ENCODE measurements at places on chromosomes 7 and 10.

- DNase-seq = peak; percentile 44
Measured at GRCh38 chr7:111098011-111098925, 7.3 kb downstream of the LRRN3 start.

DNA sequence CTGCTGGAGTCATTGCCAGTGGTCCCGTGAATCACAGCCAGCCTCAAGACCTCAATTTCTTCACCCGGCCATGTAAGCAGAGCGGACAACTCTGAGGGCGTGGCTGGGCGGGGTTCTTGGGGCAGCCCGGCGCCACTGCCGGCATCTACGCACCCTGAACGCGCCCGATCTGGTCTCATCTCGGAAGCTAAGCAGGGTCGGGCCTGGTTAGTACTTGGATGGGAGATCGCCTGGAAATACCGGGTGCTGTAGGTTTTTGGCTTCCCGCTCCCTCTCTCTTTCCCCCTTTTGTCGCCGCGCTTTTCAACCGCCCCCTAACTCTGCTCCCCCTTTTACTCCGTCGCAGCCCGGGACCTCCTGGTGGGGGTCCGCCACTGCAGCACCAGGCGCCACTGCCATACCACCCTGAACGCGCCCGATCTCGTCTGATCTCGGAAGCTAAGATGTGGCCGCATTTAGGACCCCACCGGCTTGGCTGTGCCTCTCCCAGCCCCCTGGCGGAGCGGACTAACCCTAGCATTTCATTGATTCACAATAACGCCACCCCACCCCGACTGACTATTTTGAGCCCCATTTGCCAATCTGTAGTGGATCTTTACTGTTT is 25.3 kb downstream of the GARIN1A start:
- DNase-seq = peak; percentile 41

- DNase-seq = no peak
Measured at GRCh38 chr7:55423891-55424290, 58.8 kb downstream of the LANCL2 start.

DNA sequence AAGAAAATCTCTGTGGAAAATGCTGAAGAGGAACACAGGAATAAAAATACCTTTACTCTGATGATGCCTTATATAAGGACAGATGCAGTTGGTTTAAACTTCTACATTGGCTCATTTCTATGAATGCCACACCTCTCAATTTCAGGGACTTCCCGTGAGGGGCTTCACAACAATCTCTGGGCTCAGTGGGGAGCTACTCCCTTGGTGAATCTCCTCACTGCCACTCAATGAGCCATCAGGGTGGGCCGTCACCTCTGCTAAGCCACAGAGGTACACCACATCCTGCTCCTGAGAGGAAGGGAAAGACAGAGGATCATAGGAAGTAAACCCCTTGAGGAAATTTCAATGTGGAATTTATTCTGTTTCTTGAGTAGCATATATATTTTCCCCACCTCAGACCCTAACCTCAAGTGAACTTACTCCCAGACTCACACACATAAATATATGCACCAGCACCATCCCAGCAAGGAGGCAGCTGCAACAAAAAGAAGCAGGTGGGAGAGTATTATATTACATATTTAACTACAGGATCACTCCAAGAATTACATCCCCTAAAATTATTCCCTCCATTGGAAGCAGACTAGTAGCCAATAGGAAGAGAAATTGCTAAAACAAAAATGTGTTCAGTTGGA is 63.3 kb upstream of the PRSS1 start:
- DNase-seq = no peak

- DNase-seq = no peak
Measured at GRCh38 chr10:87545783-87546182, 41.1 kb downstream of the MINPP1 start.

All from left hindlimb (tissue), 1 donor.